SJCRH30 (cell line): ENCODE measurements at places on chromosomes 11 and 22. TPM values are rescaled to one million over a fixed set of nuclear protein-coding genes. Genes with fewer than 3 reads are reported as not detected.

Gene NPAS4
- not detected in 2 replicates for total RNA-seq

Gene P2RX6
- 10.0 and 11.3 TPM in 2 replicates for total RNA-seq

Gene MUC5B
- total RNA-seq: not detected in 2 replicates

DNA sequence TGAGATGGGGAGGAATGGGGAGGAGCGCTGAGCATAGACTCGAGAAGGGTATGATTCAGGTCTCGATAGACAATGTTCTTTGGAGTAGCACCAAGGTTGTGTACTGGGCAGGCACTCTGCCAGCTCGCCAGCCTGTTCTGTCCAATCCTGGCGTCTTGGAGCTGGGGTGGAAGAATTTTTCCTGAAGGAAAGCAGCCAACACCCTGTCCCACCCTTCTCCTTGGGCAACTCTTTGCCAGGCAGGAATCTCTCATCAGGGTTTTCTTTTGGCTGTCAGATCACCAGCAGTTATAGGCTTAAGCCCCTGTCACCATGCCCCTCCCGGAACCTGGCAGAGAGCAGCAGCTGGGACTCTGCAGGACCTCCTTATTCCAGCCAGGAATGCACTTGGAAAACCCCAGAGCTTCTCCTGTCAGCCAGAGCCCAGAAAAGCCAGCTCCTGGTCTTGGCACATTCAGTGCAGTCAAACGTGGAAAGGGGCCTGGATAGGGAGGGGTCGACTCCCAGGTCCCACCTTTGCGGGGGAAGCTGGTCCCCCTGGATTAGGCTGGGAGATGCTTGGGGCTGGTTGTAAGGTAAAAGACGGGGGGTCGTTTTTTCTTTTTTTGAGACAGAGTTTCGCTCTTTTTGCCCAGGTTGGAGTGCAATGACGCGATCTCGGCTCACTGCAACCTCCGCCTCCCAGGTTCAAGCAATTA is 14.4 kb upstream of the SPTBN2 start:
- DNase-seq: no peak

DNA sequence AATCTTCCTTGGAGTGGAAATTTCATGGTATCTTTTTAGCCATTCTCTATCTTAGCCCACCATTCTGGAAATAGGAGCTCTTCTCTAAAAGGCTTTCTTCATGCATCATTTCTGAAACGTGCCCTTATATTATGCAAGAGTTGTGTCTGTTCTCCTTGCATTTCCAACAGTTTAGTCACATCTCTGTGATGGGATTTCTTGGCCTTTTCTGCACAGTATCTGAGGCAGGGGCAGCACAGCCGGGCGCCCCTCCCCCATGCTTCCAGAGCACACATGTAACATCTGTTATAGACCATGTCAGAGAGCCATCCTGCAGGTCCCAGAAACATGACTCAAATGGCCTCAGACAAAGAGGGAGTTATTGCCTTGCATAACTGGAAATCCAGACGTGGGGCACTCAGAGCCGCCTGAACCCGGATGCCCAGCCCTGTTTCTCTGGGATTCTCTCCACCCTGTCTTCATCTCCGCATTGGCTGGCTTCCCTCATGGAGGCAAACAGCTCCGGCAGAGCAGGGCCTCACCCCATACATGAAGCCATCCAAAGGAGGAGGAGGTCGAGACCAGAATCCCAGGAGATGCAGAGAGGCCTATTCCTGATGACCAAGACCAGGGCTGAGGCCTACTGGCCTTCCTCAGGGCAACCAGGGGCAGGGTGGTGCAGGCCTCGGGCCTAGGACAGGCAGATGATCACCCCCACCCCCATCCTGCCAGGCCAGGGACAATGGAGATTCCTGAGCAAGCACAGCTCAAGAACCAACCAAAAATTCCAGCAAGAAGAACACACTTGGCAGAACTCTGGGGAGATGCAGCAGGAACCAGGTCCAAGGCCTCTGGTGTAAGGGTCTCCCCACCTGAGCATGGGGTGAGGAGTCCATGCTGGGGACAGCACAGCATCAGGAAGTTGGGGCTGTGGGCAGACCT is 61.3 kb downstream of the IGLL5 start:
- DNase-seq: no peak

- DNase-seq: no peak
Observed at GRCh38 chr22:46734830-46735453, 3.1 kb downstream of the CERK start.

DNA sequence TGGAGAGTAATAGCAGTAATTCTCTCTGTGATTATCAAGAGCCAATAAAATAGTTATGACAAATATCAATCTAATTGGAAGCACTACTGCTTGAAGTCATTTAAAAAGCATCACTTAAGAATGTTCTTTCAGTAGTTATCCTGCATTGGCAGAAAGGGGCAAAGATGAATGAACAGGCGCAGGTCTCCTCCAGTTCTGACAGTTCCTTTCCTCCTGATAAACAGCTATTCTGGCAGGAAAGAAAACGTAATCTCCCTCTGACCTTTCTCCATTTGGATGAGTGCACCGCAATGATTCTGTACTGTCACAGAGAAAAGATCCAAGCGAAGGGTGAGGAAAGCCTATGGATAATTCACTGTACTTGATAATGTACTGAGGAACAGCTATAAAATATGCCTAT is 521.5 kb downstream of the LRRC4C start:
- DNase-seq: no peak

Gene CXCR5
- total RNA-seq: not detected in 2 replicates

- DNase-seq: peak; percentile 59
Observed at GRCh38 chr11:81644239-81644840, 1089.3 kb downstream of the FAM181B start.

- DNase-seq: no peak
Observed at GRCh38 chr22:49553076-49553475, 274.6 kb downstream of the BRD1 start.

- peak; percentile 92 for DNase-seq
Observed at GRCh38 chr22:37599153-37599552, 9.5 kb upstream of the GGA1 start.

GRCh38 chr11:120714438-120714837 is 202.9 kb downstream of the GRIK4 start:
- no peak for DNase-seq

DNA sequence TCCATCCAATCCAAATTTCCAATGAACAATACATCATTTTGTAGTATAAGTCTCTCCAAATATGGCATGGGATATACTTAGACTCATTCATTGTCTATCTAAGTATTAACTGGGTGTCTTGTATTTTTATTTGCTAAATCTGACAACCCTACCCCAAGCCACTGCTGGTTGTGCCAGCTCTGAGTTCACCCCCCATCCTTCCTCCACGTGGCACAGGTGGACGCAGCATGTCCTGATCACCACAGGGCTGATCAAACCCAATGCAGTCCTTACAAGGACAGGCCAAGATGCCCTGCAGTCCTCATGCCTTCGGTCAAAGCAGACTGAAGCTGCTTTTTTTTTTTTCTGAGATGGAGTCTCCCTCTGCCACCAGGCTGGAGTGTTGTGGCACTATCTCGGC is 62.8 kb downstream of the SYN3 start:
- no peak for DNase-seq

Gene CFL1
- 743 and 763 TPM in 2 replicates for total RNA-seq

- no peak for DNase-seq
Observed at GRCh38 chr11:113655771-113656170, 50.3 kb downstream of the TMPRSS5 start.

- DNase-seq: no peak
Observed at GRCh38 chr11:35303596-35304385, 115.6 kb downstream of the SLC1A2 start.

GRCh38 chr11:46736615-46737014 is 17.6 kb downstream of the F2 start:
- DNase-seq: no peak

- no peak for DNase-seq
Observed at GRCh38 chr11:46920755-46921154, 2.4 kb upstream of the LRP4 start.

DNA sequence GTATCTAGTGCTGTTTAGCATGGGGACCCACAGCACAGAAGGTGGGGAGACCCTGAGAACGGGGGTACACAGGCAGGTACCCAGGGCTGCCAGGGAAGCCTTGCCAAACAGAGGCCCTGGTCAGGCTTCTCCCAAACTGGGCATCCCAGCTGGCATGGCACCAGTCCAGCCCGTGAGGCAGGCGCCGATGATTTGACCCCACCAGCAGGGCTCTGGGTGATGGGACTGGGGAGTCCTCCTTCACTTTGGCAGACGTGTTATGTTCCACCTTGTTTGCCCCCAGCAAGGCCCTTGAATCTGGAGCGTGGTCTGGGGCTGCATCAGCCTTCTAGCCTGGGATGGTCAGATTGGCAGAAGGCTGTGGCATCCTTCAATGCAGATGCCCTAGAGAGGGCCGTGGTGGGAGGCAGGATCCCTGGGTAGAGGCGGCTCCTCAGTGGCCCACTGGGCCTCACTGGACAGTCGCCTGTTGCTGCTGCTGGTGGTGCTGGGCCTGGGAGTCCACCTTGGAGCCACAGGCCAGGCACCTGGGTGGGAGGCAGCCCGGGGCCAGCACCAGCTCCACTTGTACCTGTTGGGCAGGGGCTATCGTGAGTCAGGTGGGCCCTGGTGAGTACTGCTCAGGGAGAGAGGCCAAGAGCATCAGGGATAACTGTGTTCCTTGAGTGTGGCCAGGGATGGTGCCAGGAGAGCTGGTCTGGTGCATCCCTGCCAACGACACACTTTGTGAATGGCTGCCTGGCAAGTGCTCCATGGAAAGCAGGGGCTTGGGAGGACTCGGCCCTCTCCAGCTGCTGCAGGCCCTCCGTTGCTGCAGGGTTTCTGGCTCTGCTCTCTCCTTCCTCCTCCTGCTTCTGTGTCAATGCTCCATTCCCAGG is 3.3 kb downstream of the ADORA2A start:
- DNase-seq: no peak

Gene TNNT3
- 2.2 and 2.3 TPM in 2 replicates for total RNA-seq

Gene SMTNL1
- total RNA-seq: 4.5 and 5.6 TPM in 2 replicates

Gene ELFN2
- total RNA-seq: under 0.01 and 0.02 TPM in 2 replicates

DNA sequence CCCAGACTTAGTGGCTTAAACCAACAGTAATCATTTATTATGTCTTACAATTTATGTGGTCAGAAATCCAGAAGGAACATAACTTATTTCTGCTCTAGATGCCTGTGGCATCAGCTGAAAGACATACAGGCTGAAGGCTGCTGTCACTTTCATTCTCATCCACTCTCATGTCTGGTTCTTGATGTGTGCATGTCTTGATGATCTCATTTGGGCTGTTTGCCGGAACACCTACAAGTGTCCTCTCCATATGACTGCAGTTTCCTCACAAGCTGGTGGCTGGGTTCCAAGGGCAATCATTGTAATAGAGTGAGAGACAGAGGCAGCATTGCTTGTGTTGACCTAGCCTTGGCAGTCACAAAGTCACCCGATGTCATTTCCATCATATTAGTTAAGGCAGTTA is 1375.9 kb upstream of the RAG2 start:
- DNase-seq: no peak

DNA sequence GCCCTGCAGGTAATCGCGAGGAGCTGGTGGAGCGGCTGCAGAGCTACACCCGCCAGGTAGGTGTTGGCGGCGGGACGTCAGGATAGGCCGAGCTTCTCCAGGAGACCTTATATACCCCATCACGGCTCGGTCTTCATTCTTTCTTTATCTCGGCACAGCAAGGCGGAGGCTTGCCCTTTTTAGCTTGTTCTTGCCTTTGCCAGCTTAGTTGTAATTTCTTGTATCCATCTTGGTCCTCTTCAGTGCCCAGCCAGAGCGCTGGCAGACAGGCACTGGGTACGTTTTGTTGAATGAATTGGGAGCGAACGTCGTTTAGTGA is 459 bp downstream of the SF3B2 start:
- no peak for DNase-seq

Gene SPON1
- total RNA-seq: not detected in 2 replicates

Gene TP53I11
- total RNA-seq: 13.4 and 14.7 TPM in 2 replicates

GRCh38 chr22:26702906-26703830 is 45.8 kb downstream of the MIAT start:
- DNase-seq: no peak

GRCh38 chr22:17770180-17771077 is 3.8 kb downstream of the BID start:
- DNase-seq: no peak

- no peak for DNase-seq
Observed at GRCh38 chr11:97800891-97801290, 1219.9 kb upstream of the CNTN5 start.

Gene TESMIN
- total RNA-seq: not detected in 2 replicates

DNA sequence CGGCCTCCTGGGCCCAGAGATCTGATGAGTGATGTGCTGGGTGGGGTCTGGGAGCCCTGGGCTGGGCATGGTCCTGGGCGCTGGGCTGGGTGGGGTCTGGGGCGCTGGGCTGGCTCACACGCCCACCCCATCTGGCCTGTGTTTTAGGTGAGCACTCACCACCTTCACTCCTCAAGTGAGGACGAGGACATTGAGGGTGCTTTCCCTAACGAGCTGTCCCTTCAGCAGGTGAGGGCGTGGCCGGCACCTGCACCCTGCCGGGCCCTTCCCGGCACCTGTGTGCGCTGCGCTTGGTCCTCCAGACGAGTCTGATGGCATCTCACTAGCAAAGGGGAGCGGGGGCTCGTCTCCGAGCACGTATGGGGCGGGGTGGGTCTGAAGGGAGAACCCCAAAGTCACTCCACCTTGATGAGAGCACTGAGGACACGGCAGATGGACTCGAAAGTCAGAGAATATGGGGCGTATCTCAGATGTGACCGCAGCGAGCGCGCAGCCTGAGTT is 37.9 kb downstream of the SBF1 start:
- DNase-seq: no peak

DNA sequence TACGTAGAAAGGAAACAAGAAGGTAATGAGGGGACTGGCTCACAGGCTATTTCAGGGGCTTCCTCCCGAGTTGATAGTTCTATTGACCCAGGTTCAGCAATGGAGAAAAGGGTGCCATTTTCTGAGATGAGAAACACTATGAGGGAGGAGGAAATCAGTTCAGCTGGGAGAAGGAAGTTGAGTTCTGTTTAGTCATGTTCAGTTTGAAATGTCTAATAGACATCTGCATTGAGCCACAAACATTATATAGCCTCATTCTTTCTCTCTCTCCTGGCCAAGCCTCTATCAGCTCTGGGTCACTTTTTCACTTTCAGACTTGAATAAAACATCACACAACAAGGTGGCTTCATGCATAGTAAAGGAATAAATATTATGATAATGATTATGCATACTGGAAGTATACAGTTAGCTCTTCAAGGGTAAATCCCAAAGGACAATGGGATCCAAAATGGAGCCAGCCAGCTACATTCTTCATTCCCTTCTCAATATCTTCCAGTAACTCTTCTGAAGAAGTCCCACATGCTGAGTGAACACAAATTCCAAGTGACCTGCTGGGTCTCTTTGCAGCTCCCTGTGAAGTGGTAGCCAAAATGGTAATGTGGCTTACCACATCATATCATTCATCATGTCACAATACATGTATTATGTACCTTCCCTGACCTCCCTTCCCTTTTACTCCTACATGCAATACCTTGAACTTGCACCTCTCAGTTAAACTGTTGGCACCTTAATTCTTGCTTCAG is 80.9 kb upstream of the CD44 start:
- no peak for DNase-seq

Gene OR2AG2
- not detected in 2 replicates for total RNA-seq

GRCh38 chr11:39239553-39239952 is 2219.9 kb downstream of the LRRC4C start:
- DNase-seq: no peak
